Activated CD4-positive, alpha-beta T cell treated with anti-CD3 and anti-CD28 coated beads for 1 hour (primary cell): ENCODE measurements at places on chromosomes 7 and 10.

DNA sequence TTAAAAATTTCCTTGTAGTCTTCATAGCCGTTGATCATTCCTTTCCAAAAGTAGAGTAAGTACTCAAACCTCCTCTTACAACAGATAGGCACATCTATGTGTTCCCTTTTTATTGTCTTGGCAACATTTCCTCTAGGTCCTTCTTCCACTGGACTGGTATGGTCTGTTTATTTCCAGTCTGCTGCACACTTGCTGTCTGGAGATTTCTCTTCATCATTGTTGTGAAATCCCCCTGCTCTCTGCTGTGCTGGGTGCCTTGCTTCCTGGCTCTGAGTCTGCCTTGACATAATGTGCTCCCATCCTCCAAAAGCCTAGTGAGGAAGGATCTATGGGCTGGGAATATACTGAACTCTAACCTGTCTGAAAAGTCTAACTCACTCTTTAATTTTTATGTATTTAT lies 545.3 kb upstream of the VSTM2A start:
- no peak for DNase-seq

DNA sequence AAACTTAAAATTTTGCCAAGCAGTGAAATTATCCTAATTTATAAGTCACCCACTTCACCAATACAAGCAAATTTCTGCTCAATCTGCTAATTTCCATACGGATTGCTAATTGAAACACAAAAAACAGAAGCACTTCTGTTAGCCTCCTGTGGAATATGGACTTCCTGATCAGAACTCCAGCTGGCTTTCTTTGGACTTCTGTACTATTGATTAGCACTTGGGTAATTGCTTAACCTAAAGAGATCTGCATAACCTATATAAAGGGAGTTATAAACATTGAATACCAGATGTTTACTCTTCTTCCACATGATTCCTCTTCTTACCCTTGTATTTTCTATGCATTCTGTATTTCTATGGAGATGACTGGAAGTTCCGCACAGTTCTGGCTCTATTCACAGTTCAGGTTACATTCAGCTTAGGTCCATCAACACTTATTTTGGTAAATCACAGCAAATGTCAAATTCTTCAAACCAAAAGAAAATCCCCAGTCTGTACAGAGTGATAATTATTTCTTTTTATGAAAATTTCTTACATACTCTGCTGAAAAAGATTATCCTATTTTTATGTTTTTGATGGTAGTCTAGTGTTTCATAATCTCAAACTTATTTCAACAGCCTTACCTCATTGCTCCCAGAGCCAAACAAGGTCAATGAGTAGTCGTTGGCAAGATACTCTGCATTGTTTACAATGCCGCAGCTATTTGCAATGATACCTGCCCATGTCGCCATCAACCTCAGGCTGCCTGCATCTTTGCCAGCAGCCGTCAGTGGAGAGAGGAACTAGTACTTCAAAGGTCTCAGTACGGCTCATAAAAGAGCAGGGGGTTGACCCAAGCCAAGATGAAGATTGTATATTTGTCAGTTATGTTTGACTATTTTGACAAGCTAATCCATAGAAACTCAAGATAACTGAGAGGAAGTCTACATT lies 225.6 kb downstream of the AHR start:
- no peak for DNase-seq

- no peak for DNase-seq
Observed at GRCh38 chr7:49927631-49928030, 154.2 kb downstream of the VWC2 start.

- DNase-seq = no peak
Observed at GRCh38 chr7:98075801-98076200, 30.9 kb upstream of the LMTK2 start.

DNA sequence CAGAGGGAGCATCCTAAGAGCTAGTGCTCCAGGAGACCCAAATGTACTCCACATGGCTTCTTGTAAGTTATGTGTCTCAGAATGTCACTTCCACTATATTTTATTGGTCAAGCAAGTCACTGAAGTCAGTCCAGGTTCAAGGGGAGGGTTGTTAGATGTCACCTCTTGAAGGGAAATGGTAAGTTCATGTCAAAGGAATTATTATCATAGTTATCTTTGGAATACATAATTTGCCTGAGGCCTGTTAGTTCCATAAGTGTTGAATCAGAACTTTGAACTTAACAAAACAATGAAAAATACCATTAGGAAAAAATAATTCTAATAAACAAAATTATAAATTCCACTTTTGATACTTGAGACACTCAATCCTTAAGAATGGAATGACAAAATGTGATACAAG lies 30.6 kb downstream of the STAM start:
- no peak for DNase-seq

GRCh38 chr7:94264756-94265155 lies 129.9 kb upstream of the COL1A2 start:
- DNase-seq = no peak

DNA sequence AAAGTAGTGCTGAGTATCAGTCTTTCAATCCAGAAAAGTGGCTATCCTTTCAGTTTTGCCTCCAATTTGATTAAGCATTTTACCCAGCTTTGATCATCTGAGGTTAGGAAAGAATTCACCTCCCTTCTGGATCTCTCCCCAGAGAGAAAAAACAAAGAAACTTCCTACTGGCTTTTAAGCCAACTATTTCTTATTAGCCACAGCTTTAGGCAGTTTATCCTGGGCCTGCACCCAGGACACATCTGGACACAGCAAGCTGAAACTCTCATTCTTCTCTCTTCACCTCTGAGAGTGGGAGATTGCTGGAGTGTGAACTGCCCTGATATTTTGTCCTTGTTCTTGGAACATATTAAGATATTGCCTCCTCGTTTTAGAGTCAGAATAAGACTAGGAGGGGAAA lies 43.5 kb upstream of the LSM8 start:
- no peak for DNase-seq

GRCh38 chr7:32892521-32893206 lies 1.1 kb upstream of the KBTBD2 start:
- DNase-seq = peak; percentile 27

DNA sequence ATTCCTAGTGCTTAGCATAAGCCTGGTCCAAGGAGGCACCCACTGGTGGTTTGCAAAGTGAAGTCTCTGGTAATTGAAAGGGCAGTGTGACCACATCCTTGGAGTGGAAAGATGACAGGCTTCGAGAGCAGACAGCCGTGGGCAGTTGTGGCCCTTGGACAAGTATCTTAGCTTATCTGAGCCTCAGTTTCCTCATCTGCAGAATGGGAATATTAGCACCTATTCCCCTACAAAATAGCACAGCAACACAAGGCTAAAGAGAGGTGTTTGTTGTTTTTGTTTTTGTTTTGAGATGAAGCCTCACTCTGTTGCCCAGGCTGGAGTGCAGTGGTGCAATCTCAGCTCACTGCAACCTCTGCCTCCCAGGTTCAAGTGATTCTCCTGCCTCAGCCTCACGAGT lies 29.3 kb downstream of the MYL10 start:
- no peak for DNase-seq

DNA sequence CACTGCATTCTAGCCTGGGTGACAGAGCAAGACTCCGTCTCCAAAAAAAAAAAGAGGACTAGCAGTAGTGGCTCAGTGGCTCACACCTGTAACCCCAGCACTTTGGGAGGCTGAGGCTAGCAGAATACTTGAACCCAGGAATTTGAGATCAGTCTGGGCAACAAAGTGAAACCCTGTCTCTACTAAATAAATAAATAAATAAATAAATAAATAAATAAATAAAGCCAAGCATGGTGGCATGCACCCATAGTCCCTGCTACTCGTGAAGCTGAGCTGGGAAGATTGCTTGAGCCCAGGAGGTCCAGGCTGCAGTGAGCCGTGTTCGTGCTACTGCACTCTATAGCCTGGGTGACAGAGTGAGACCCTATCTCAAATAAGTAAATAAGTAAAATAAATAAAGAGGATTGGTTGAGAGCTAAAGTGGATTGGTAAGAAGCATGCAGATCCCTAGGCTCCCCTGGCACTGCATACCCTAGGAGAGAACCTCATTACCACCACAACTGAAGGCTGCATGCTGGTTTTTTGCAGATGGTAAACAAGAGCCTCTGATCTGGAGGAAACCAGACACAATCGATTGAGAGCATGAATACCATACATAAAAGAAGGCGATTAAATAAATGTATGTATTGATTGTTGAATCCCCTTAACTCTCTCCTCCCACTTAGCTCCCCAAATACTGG lies 163.2 kb downstream of the REEP3 start:
- no peak for DNase-seq

GRCh38 chr7:69349291-69349690 lies 249.0 kb upstream of the AUTS2 start:
- no peak for DNase-seq

DNA sequence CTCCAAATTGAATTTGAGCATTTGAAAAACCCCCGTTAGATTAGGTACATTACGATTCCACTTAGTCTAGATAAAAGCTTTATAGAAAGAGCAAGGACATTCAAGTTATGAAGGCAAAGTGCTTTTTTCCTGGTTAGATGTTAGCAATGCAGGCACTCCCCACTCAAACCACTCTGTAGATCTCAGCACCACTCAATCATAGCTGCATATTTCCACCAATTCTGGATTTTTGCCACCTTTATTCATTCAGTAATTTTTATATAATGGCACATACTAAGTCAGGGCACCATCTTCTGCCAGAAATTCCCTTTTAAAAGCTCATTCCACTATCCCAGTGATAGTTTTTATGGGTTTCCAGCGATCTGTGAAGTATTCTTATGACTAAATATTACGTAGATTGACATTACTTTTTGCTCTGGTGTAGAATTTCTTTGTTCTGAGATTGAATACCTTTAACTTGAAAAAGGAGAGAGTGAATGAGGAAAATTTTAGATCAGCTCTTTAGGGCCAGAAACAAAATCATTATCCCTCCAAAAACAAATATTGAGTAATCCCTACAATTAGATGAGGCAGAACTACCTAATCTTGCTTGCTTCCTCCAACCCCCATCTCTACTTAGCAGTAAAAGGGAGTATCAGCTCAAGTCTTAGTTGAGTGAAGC lies 51.6 kb downstream of the RNLS start:
- no peak for DNase-seq

GRCh38 chr7:76185187-76185896 lies 16.4 kb upstream of the SRRM3 start:
- no peak for DNase-seq

DNA sequence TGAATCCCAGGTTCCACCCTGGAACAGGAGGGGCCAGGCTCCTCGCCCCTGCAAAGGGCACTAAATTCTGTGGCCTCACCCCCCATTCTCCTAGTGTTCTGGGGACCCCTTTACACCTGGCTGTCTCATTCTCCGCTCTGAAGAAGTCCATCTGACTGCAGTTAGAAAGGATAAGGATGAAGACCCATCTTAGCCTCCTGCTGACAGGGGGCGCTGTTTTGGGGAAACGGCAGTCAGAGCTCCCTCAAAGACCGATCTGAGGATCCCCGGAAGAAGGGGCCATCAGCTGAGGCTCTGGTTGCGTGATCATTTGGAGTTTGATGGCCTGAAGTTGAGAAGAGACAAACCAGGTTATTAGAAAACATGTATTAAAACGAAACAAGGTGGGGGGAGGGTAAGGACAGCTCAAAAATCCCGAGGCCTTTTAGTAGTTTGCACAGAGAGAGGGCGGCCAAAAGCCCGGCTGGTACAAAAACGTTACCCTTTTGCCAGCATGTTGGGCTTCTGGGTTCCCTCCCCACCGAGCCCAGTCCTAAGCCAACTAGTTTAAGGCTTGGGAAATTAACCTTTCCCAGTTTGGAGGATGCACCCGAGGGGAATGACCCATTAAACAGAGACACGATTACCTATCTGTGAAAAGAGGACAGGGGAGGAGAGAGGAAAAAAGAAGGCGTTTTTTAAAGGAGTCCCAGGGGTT lies 102.8 kb downstream of the CHN2 start:
- no peak for DNase-seq

GRCh38 chr10:89535171-89536012 lies at the start of gene SLC16A12:
Gene SLC16A12 (minus strand): TSS chr10:89535594. CDS start chr10:89462578, 73,016 bp downstream.
- DNase-seq = no peak

- no peak for DNase-seq
Observed at GRCh38 chr7:82105463-82105862, 335.6 kb upstream of the HGF start.

GRCh38 chr10:4354382-4354812 lies 471.6 kb upstream of the AKR1E2 start:
- DNase-seq = no peak

- DNase-seq = no peak
Observed at GRCh38 chr7:16634271-16634738, 11.2 kb downstream of the ANKMY2 start.

GRCh38 chr7:17963281-17963680 lies 23.0 kb upstream of the SNX13 start:
- no peak for DNase-seq

- DNase-seq = no peak
Observed at GRCh38 chr7:75905785-75906604, 9.0 kb upstream of the POR start.

DNA sequence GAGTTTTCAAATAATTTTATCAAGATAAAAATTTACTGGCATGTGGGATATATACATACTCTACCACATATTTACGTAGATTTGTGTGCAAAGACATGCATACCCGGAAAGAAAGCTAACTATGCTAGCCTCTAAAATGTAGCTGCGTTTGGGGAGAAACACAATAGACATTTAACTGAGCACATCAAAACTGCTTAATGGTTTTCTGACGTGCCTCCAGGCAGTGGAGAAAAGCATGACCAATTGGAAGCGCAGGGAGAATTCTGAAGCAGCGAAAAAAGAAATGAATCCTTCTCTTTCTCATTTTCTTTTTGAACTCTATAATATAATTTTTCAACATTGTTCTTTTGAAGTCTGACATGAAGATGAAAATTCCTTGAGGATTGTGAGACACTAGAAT lies 60.3 kb upstream of the LYZL1 start:
- no peak for DNase-seq

GRCh38 chr7:122600630-122601029 lies 98.3 kb downstream of the RNF133 start:
- no peak for DNase-seq

DNA sequence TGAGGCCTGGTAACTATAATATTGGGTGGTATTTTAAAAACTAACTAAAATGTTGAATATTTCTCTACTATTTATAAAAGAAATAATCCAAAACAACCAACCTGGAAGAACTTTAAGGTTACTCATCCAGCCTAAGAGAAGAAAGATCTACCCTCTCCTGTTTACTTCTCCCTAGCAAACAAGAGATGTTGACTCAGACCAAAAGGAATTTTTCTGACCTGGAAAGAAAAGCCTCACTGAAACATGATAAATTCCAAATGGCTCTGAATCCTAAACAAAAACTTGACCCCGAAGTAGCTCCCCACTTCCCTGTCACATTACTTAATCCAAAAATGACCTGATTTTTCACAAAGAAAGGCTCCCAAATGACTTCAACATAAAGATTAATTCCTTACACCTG lies 101.2 kb downstream of the PARD3 start:
- no peak for DNase-seq

DNA sequence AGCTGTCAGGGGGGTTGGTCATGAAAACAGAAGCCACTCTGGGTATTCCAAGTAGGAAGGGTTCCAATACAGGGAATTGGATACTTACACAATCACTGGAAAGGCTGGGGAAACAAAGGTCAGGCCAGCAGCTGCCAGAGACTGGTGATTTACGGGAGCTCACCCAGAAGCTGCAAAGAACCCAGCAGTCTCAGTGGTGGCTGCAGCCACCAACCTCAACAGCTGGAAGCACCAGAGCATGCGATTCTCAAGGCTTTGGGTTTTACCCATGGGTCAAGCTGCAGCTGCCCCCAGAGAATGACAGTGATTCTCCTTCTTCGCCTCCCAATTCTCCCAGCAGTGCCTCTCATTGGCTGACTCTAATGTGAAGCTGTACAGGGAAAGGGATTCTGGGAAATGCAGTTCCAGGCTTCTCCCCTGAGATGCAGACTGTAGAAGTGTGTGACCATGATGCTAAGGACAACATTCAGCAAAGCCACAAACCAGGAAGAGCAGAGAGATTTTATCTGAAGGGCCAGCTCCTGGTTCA lies 107.2 kb upstream of the TCF7L2 start:
- DNase-seq = no peak

- DNase-seq = peak; percentile 16
Observed at GRCh38 chr7:129952086-129952652, 591 bp downstream of the UBE2H start.
